Endothelial cell (in vitro differentiated cells): ENCODE measurements at places on chromosomes 6 and 20. TPM values are rescaled to one million over a fixed set of nuclear protein-coding genes. Genes with fewer than 3 reads are reported as not detected.

Gene NOX3
- total RNA-seq: not detected

Gene APOBEC2
- total RNA-seq: not detected

Gene PRRC2A
- total RNA-seq: 149 TPM

Gene VPS16
- total RNA-seq: 43.3 TPM

Gene CTSZ
- 150 TPM for total RNA-seq

Gene TBC1D32
- 12.2 TPM for total RNA-seq

Gene SPATA25
- 0.62 TPM for total RNA-seq

Gene COQ3
- 2.9 TPM for total RNA-seq

Gene ADAT2
- total RNA-seq: 10.0 TPM

Gene ERVFRD-1
- total RNA-seq: not detected

Gene C20orf144
- not detected for total RNA-seq
